ENCODE measurements at places on chromosomes 1 and 21.

GRCh38 chr1:229372251-229372650, 29.4 kb upstream of the CCSAP start:
- DNase-seq: no peak

DNA sequence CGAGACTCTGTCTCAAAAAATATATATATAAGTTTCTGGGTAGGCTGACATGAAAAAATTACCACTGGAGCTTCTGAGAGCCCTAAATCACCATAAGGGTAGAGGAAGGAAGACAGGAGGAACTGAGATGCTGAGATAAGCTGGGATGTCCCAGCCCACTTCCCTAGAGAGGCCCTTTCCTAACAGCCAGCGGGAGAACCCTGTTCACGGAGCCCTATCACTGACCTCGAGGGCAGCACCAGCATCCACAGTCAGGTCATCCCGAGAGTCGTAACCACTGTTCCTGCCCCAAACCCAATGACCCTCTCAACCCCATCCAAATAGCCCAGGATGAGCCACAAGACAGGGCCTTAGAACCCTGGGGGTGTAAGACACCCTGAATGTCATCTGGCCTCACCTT, 77.5 kb downstream of the CD34 start:
- no peak for DNase-seq

- no peak for DNase-seq
These were observed 2.5 kb upstream of the ZBTB8A start for GRCh38 chr1:32536764-32537163.

DNA sequence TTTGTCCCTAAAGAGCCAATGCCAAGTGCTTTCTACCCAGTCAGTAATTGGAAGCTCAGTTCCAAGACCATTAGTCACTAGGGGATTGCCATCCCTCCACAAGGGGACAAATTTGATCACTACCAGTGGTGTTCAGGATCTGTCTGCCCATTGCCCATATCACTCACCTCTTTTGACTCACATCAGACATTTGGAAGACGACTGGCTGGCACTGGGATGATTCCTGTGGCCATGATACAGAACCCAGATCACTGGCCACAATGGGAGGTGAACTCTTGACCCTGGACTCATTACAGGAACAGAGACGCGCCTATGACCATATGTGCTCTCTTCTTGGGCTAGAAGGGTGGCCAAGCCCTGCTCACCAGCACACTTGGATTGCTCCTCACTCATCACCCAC, 71.0 kb downstream of the COLGALT2 start:
- no peak for DNase-seq

DNA sequence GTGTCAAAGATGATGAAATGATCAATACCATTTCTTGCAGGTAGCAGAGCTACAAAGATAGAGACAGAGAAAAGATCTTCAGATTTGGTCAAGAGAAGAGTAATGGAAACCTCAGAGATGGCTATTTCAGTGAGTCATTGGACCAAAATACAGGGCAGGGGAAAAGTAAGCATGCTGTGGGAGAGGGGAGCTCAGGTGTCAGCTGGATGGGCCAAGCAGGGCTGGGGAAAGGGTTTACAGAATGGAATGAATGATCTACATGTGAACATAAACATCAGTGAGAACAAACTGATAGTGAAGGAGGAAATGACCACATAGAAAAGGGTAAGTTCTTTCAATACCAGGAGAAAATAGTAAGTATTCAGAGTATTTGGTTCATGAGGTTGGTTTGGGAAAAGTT, 61.4 kb upstream of the CNN3 start:
- no peak for DNase-seq

GRCh38 chr1:234169161-234169849, 204.0 kb upstream of the COA6 start:
- no peak for DNase-seq

DNA sequence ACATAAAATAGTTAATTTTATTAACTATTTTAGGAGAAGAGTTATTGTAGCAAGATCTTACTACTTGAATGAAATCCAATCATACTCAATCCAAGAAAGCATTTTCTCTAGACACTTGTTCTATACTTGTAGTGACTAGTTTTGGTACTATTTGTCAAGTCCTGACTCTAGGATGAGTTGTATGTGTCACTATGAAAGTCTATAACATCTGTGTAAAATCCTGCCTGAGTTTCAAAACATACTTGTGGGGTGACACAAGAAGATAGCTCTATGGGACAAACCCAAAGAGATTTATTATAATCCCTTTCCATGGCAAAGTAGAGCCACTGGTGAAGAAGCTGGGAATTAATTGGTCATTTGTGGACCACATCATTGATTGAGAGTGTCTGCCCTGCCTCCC, 1042.2 kb upstream of the ADGRL4 start:
- DNase-seq: no peak

DNA sequence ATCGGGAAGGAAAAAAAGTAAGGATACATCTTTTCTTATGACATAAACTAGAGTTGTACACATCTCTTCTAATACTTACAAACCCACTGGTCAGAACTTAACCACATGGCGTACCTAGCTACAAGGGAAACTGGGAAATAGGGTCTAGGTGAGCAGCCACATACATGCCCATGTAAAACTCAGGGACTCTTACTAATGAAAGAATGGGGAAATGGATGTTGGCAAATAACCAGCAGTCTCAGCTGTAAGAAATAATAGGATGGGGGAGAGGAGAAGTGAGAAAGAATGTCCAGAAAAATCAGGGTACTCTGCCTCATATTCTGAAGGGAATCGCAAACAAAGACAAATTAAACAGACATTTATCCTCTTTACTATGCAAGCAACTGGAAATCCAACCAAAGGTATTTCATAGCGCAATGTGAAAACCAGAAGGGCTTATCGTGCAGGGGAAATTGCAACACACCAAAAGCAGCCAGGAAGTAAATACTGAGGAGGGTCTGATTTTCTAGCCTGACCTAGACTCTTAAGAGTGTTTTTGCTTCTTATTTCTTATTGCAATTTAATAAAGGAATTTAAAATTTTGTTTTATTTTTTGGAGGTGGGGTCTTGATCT, 17.5 kb downstream of the GTF2B start:
- DNase-seq: no peak

GRCh38 chr1:16367968-16368890, 1.2 kb downstream of the SZRD1 start:
- no peak for DNase-seq

DNA sequence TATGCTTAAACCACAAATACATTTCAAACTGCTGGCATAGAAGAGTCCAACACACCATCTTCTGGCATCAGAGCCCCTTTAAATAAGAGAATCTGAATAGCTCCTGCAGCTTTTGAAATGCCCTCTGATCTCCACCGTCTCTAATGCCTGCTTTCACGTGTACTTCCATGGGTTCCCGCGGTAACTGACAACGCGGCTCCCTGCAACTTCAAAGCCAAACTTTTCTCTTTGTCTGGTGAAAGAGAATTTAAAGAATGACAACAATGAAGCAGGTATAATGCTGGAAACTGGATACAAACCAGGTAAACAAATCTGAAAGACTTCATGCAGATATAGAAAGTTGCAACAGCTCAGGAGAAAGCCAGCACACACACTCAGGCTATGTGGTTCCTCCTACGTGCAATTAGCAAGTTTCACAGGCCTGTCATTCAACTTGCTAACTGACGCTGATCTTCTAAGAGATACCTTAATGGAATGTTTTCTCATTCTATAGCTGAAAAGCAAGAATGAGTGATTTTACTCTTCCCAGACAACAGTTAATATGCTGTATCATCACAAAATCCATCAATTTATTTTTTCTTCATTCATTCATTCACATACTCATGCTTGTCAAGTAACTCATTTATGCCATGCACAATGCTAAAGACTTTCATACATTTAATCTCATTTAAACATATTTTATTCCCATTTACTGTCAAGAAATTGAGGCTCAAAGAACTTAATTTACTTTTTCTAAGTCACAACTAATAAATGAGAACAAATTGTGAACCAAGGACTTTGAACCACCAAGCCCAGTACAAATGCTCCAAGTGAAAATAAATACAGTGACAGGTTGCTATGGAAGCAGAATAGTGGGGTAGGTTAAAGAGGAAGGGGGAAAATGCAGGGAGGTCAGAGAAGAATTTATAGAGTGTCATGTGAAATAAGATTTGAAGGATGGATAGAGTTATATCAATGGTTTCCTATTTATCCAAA, 202.7 kb upstream of the SNX7 start:
- DNase-seq: peak; percentile 74

DNA sequence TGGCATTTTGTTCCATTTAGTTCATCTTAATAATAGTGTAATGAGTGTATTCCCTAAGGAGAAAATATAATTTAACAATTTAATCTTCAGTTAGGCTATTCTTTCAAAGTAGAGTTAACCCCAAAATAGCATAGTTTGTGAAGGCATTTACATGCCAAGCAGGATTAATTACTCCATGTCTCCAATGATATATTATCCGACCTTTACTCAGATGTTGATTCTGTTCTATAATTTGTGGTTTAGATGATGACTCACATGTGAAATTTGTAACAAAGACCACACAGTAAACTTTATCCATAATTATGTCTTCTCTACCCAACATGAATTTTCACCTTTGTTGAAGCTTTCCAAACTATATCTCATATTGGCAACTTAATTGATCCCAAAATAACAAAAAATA, 2065.2 kb downstream of the MRPL39 start:
- no peak for DNase-seq

DNA sequence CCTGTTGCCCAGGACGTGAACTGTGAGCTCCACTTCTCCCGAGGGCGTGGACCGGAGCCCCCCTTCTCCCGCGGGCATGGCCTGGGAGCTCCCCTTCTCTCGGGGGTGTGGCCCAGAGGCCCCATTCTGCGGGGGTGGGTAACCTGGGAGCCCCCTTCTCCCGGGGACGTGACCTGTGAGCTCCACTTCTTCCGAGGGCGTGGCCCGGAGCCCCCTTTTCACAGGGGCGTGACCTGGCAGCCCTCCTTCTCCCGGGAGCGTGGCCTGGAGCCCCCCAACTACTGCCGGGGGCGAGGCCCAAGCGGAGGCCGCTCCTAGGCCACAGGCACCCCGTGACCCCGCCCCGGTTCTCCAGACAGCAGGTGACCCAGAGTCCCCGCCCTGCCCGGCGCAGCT, 320 bp downstream of the C1orf174 start:
- peak; percentile 78 for DNase-seq

DNA sequence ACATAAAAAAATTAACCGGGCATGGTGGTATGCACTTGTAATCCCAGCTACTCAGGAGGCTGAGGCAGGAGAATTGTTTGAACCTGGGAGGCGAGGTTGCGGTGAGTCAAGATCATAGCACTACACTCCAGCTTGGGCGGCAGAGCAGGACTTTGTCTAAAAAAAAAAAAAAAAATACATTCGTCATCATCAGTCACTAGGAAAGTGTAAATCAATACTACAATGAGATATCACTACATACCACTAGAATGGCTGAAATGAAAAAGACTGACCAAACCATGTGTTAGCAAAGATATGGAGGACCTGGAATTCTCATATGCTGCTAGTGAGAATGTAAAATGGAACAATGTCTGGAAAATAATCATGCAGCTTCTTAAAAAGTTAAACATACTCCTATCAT, 9.3 kb downstream of the SPATA45 start:
- no peak for DNase-seq

GRCh38 chr21:46149205-46149901, 6.0 kb downstream of the FTCD start:
- no peak for DNase-seq

GRCh38 chr1:16088996-16089395, 15.5 kb upstream of the FAM131C start:
- DNase-seq: peak; percentile 54

DNA sequence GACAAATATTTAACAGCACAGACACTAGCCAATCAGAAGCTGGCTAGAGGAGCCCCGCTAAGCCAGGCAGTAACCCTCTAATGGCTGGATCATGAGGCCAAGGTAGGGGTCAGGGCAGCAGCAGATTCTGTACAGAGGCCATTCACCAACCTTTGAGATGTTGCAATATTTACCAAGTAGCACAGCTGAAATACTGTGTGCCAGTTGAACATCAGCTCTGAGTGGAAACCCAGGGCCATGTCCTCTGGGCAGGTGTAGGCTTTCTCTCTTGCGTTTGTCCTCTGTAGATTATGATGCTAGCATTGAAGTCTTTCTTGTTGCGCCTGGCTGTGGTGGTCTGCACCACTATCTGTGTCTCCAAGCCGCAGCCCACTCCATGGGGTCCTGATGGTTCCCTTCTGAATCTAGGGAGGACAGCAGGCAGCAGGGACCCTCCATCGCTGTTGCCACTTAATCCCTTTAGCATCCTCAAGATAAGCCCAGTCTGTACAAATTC, 2.5 kb upstream of the COG2 start:
- no peak for DNase-seq

DNA sequence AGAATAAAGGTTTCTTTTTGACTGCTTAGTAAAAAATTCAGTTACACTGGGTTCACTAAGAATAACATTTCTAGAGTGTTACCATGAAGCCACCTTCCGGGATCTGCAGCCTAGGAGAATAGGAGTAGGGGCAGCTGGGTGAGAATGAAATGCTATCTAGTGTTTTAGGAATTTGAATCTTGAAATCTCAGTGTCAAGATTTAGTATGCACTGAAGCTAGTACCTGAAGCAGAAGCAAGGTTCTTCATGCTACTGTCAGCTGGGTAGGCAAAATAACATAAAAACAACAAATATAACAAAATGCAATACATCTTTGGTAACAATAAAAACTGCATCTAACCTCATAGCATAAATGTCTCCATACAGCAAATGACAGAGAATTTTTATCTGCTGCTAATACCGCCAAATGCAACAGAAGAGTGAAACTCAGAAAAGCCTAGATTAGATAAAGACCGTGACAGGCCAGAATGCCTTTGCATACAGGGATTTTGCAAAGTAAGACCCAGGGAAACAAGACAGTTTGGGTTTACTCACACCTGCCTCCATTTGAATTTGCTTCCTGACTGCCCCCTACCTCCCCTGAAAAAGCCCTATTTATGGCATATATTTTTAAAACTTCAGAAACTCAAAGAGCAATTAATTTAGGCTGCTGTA, 58.2 kb downstream of the GADD45A start:
- DNase-seq: no peak

GRCh38 chr21:28426545-28426944, 566.1 kb downstream of the LTN1 start:
- DNase-seq: no peak

- DNase-seq: peak; percentile 62
These were observed 61.7 kb downstream of the ITSN1 start for GRCh38 chr21:33703750-33704606.

GRCh38 chr1:77725706-77726105, 33.9 kb downstream of the USP33 start:
- DNase-seq: no peak

GRCh38 chr1:228897901-228898300, 162.6 kb downstream of the RHOU start:
- DNase-seq: no peak

DNA sequence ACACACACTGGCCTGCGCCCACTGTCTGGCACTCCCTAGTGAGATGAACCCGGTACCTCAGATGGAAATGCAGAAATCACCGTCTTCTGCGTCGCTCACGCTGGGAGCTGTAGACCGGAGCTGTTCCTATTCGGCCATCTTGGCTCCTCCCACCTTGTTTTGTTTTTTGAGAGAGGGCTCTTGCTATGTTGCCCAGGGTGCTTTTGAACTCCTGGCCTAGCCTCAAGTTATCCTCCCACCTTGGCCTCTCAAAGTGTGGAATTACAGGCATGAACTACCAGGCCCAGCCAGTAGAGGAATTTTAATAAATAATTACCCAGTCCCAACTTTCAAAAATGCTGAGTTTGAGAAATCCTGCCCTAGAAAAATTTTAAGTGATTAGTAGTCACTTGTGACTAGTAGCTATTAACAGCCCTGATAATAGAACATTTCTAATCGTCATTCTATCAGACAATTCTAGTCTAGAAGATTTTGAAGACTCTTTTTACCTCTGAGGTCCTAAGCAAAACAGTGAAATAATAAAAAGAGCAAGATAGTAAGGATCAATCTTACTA, 30.9 kb upstream of the SLC35D1 start:
- DNase-seq: no peak
